ENCODE measurements at places on chromosomes 11 and 22. TPM values are rescaled to one million over a fixed set of nuclear protein-coding genes. Genes with fewer than 3 reads are reported as not detected.

DNA sequence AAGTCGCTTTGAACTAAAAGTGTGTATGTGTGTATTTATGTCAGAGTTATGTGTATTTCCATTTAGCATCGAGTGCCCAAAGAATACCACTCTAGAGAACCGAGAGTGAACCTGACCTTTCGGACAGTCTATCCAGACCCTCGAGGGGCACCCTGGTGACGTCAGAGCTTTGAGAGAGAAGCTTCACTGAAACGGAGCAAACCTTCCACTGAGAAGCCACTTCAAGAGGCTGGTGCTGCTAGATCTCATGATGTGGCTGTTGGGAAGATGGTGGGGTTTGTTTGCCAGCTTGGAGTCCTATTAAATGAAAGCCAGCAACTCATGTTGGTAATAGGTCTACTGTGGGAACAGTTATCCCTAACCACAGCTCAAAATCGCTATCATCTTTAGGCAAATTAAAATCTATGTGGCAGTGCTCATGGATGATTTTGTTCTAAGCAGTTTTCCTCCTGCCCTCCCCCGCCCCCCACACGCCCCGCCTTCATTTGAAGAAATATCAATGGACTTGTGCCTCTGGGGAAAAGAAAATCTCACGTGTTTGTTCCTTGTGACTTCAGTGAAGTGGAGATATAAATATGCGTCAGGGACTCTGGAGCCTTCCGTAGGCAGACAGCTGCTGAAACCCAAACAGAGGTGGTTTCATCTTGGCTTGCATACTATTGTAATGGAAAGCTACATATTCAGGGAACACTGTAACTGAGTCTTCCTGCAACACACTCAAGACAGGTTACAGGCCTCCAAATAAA lies 22.4 kb upstream of the C11orf96 start:
- DNase-seq = no peak

DNA sequence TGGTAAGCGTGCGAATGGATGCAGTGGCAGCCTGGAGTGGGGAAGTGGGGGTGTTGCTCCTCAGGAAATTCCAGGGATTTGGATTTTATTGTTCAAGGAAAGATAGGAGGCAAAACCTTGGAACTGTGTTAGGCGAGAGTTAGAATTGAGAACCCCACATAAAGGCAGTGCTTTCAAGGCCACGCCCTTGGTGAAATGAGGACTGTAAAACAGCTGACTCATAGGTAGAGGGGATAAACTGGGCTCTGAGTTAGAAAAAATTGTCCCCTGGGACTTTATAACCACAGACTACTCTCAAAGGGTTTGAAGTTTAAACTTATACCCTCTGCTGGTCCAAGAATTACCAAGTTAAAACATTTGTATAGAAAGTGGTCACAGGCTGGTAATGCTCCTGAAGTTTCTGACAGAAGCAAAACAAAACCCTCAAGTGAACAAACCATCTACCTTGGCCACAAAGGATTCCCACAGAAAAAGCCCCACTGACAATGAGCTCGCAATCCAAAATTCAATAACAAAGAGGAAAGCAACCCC lies 250.3 kb upstream of the TBCEL start:
- DNase-seq = no peak

GRCh38 chr11:103465555-103466140 lies 356.4 kb downstream of the DYNC2H1 start:
- DNase-seq = no peak

DNA sequence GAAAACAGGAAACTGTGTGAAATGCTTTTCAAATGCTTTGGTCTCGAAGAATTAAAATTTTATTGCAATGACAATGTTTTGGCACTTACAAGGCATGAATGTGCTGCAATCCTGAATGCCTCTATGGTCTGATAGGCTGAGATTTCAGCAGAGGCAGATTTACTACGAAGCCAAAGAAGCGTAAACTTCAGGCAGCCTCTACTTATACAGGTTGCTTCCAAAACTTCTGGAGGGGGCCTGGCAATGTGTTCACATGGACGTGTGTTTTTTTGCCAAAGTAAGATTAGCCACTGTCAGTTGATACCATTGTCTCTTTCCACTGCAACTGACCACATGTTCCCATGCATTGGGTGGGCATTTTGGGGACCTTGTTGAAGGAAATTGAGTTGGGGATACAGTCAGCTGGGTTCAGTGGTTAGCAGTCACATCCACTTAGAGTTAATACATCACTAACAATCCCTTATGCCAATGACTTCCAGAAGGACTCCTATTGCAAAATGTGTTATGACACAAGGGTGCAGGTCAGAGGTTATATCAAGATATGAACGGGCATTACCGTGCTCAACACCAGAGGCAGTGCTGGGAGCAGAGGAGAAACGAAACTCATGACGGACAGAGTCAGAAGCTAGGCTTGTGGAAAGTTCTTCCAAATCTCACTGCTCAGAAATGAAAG lies 48.8 kb downstream of the ABTB2 start:
- no peak for DNase-seq

GRCh38 chr22:36110306-36110881 lies 50.2 kb downstream of the APOL3 start:
- DNase-seq = no peak

DNA sequence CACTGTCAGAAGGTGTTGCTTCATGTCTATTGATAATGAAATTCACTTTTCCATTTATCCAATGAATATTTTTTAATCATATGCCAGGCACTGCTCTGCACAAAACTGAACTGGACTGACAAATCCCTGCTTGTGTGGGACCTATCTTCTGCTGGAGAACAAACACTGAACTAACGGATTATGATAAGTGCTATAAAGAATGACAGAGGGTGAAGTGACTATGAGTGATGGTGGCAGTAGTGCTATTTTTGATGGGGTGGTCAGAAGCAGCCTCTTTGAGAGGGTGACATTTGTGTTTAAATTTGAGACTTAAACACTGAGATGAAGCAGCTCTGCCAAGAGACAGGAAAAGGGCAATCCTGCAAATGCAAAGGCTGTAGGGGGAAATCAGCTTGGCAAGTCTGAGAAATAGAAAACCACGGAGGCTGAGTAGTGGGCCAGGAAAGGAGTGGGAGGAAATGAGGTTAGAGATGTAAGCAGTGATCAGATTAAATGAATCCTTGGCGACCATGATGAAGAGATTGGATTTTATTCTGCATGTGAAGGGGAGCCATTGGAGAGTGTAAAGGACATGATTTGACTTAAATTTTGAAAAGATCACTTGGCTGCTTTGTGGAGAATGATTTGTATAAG lies 6.0 kb downstream of the TBCEL start:
- DNase-seq = no peak

DNA sequence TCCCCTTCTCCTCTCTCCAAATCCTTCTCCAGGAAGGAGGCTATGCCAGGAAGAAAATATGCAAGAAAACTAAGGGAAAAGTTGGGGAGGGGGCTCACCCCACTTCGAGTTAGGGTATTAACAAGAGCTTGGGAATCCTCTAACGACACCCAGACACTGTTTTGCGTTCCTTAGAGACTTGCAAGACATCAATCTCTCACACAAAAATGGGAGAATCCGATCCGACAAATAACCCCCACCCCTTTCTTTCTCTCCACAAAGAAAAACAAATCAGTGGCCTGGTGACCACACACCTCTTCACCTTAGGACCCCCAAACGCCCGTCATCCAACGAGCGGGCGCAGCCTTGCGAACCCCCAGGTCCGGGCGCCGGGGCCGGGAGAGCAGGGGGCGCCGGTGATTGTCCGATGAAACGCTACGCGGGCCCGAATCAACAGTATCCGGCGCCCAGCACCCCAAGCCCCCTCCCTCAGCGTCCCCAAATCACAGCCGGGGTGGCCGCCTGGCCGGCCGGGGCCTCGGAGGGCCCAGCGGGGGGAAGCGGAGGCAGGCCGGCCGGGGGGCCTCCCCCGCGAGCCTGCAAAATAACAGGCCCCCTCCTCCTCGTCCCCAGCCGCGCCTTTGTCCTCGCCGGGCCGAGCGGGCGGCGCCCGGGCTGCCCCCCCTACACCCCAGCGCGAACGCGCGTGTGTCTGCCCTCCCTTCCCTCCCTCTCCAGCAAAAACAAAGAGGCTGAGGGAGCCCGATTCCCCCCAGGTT lies 690 bp downstream of the CSNK1E start:
- DNase-seq = peak; percentile 68

- DNase-seq = no peak
These were observed 162.8 kb downstream of the RAB38 start for GRCh38 chr11:88012456-88012855.

The PELI3 gene
- total RNA-seq = 11.0 TPM

The OR52E8 gene
- not detected for total RNA-seq

The ARHGAP32 gene
- total RNA-seq = 12.0 TPM

The UBQLNL gene
- total RNA-seq = 0.16 TPM

The TCN1 gene
- not detected for total RNA-seq
